Right atrium auricular region (tissue), 2 donors: ENCODE measurements at places on chromosomes 5 and 9.

DNA sequence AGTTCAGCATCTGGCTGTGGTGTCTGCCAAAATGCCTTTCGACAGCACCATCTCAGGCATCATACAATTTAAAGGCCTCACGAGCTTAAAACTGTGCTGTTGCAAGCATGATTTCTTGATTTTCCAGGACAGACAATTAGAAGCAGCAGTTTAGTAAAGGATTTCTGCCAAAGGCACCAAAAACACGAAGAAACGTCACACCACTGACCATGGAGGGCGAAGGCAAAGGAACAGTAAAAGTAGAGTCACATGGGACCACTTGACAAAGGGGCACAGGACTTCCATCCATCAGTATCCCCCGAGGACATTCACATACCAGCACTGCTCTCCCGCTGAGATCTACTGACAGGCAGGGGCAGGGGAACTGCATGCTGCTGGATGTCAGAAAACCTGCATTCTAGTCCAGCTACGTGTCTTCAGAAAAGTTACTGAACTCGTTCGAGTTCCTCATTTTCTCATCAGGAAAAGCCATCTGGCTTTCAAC, 70.4 kb upstream of the FBXW11 start:
- DNase-seq = no peak
- H3K36me3 ChIP-seq = no peaks in the 10 kb centered on the region
- H3K27ac ChIP-seq = no peak overlapping the region
- no peaks in the 10 kb centered on the region for H3K27me3 ChIP-seq
- H3K4me1 ChIP-seq = peaks cover 5% of the 10 kb centered on the region

DNA sequence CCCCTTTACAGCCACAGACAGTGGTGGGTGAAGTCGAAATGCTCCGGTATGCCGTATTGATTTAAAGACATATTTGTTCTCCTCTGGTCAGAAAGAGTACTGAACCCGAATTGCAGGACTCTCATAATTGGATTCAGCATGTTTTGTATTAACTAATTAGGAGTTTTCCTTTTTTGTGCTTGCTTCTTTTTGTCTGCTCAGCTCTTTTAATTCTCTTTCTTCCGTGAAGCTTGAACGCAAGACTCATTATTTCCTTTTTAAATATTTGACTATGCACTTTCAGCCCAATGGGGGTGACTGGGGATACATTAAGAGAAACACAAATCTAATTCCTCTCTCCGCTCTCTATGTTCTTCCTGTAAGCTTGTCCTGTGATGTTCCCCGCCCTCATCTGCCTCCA, 246.6 kb upstream of the IRX2 start:
- no peak overlapping the region for H3K27ac ChIP-seq
- no peaks in the 10 kb centered on the region for H3K4me1 ChIP-seq
- H3K27me3 ChIP-seq = no peaks in the 10 kb centered on the region
- no peak overlapping the region for H3K4me3 ChIP-seq
- no peaks in the 10 kb centered on the region for H3K36me3 ChIP-seq

GRCh38 chr9:13076616-13077015, 202.9 kb downstream of the MPDZ start:
- no peak for DNase-seq
- H3K4me3 ChIP-seq = no peak overlapping the region
- no peak overlapping the region for H3K27ac ChIP-seq
- no peaks in the 10 kb centered on the region for H3K4me1 ChIP-seq
- H3K27me3 ChIP-seq = no peaks in the 10 kb centered on the region

- H3K4me1 ChIP-seq = no peaks in the 10 kb centered on the region
- H3K36me3 ChIP-seq = no peaks in the 10 kb centered on the region
- no peak overlapping the region for H3K27ac ChIP-seq
- no peaks in the 10 kb centered on the region for H3K27me3 ChIP-seq
These were observed 31.8 kb downstream of the SPATA31D1 start for GRCh38 chr9:82020331-82020730.

DNA sequence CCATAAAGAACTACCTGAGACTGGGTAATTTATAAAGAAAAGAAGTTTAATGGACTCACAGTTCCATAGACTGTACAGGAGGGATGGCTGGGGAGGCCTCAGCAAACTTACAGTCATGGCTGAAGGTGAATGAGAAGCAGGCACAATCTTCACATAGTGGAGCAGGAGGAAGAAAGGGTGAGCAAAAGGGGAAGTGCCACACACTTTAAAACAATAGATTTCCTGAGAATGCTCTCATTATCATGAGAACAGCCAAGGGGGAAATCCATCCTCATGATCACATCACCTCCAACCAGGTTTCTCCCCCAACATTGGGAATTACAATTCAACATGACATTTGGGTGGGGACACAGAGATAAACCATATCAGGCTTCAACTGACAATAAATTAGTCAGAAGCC, 664.9 kb downstream of the TAF11L14 start:
- H3K4me3 ChIP-seq = no peak overlapping the region
- H3K36me3 ChIP-seq = no peaks in the 10 kb centered on the region
- no peaks in the 10 kb centered on the region for H3K4me1 ChIP-seq
- DNase-seq = no peak

DNA sequence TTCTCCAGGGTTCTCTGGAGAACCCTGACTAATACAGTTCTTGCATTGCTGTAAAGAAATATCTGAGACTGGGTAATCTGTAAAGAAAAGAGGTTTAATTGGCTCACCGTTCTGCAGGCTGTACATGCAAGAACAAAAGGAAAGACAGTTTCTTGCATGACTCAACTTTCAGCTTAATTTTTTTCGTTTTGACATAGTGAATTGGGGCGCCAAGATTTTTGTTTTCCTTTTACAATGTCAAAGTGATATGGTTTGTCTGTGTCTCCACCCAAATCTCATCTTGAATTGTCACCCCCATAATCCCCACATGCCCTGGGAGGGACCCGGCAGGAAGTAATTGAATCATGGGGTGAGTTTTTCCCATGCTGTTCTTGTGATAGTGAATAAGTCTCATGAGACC, 11.8 kb upstream of the CRHBP start:
- H3K36me3 ChIP-seq = no peaks in the 10 kb centered on the region
- DNase-seq = no peak
- H3K4me3 ChIP-seq = no peak overlapping the region
- no peaks in the 10 kb centered on the region for H3K27me3 ChIP-seq
- no peak overlapping the region for H3K27ac ChIP-seq

DNA sequence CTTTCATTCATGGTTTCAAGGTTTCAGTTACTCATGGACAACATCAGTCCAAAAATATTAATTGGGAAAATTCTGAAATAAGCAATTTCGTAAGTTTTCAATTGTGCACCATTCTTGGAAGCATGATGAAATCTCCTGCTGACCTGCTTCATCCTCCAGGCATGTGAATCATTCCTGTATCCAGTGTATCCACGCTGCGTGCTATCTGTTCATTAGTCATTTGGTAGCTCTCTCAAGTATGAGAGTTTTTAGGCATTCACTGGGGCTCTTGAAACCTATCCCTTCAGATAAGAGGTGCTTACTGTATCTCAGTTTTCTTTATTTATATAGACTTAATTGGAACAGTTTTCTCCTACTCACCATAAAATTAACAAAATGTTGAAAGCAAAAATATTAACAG, 293.0 kb downstream of the CDH12 start:
- H3K27ac ChIP-seq = no peak overlapping the region
- H3K36me3 ChIP-seq = no peaks in the 10 kb centered on the region
- H3K27me3 ChIP-seq = no peaks in the 10 kb centered on the region
- H3K4me3 ChIP-seq = no peak overlapping the region
- no peaks in the 10 kb centered on the region for H3K4me1 ChIP-seq

GRCh38 chr9:84121991-84122523, 141.5 kb downstream of the RMI1 start:
- no peak overlapping the region for H3K4me3 ChIP-seq
- no peaks in the 10 kb centered on the region for H3K36me3 ChIP-seq
- H3K27me3 ChIP-seq = no peaks in the 10 kb centered on the region
- DNase-seq = no peak

- H3K27ac ChIP-seq = no peak overlapping the region
- no peak overlapping the region for H3K4me3 ChIP-seq
- H3K36me3 ChIP-seq = no peaks in the 10 kb centered on the region
- H3K27me3 ChIP-seq = no peaks in the 10 kb centered on the region
These were observed 277.6 kb upstream of the ADAMTS16 start for GRCh38 chr5:4862500-4862899.

DNA sequence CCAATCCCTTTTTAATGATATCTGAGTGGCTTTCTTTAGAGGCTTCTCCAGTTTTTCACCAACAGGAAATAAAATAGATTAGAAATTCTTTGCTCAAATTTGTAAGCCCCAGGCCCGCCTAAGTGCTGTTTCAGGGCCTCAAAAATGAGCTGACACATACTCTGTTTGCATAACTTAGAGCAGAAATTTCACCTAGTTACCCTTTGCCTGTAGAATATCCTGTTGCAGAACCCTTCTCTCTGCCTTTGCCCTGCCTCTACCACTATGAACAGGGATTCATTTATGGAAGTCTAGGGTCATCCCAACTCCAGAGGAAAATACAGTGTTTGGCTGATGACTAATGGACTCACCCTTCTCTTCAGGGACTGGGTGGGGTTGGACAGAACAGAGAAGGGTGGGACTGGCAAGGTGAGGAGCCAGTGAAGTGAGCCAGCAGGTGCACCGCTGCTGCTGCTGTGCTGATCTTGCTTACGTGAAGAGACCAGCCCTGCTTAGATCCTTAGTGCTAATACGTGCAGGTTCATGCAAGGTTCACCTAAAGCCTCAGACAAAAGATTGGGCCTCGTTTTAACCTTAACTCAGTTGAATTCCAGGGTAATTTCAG, 22.8 kb downstream of the OSTF1 start:
- H3K36me3 ChIP-seq = no peaks in the 10 kb centered on the region
- DNase-seq = no peak
- no peaks in the 10 kb centered on the region for H3K27me3 ChIP-seq
- no peak overlapping the region for H3K4me3 ChIP-seq
- no peak overlapping the region for H3K27ac ChIP-seq

- peaks cover 96% of the 10 kb centered on the region for H3K36me3 ChIP-seq
- H3K27me3 ChIP-seq = no peaks in the 10 kb centered on the region
- no peaks in the 10 kb centered on the region for H3K4me1 ChIP-seq
- H3K27ac ChIP-seq = no peak overlapping the region
- H3K4me3 ChIP-seq = no peak overlapping the region
These were observed 67.8 kb downstream of the NIPSNAP3B start for GRCh38 chr9:104831681-104832080.
